Activated naive CD8-positive, alpha-beta T cell treated with anti-CD3 and anti-CD28 coated beads, Interleukin-2, amount 10 ng/mL, durations not matched to agents 7 days and 5 days (primary cell): ENCODE measurements at places on chromosomes 12 and 14.

- DNase-seq: no peak
Observed at GRCh38 chr12:77060136-77060882, 5.1 kb downstream of the E2F7 start.

- DNase-seq: no peak
Observed at GRCh38 chr12:25592725-25593495, 39.8 kb upstream of the LMNTD1 start.

DNA sequence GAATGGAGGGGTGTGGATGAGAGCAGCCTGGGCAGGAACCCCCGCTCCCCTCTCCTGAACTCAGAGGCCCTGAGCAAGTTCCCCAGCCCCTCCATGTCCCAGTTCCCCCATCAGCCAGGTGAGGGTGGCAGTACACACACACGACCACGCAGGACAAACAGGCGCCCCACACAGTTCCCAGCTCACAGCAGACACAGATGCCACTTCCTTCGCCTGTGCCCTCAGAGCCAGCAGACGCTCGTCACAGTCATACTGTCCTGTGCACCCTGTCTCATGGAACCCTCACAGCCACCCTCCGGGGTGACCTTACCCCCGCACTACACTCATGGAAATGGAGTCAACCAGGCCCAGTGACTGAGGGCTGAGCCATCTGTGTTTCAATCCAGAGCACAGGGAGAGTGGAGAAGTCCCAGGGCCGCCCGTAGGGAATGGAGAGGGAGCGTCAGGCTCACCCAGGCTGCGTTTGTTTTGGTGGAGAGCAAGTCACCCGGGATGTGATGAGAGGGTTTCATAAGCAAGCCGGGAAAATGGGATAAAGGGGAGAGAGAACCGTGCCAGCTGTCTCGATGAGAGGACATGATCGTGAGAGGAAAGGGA is 47.5 kb upstream of the DYNC1H1 start:
- DNase-seq: no peak

GRCh38 chr12:58363971-58364370 is 422.6 kb downstream of the ATP23 start:
- no peak for DNase-seq

DNA sequence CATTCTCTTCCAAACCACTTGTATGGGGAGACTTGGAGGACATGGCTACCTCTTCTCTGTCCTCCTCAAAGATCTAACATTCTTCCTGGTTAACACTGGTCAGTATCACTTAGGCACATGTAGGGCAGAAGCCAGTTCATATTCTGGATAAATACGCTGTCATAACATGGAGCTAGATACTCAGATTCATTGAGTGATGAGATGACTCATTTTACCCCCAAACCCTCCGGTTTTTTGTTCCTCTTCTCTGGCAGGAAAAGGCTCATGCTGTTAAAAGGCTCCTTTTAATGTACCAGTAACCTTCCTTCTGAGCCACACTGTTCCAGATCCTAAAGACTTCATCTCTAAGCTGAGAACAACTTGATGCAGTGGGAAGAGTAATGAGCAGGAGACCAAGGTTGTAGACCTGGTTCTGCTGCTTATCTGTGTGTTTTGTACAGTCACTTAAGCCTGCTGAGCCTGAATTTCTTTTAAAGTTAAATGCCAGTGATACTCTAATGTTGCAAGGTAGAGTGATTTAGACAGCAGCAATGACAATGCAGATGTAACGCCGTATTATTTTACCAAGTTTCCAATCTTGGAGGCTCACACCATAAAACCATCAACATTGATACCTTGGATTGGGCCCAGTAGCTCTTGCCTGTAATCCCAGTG is 57.3 kb upstream of the ELK3 start:
- no peak for DNase-seq

DNA sequence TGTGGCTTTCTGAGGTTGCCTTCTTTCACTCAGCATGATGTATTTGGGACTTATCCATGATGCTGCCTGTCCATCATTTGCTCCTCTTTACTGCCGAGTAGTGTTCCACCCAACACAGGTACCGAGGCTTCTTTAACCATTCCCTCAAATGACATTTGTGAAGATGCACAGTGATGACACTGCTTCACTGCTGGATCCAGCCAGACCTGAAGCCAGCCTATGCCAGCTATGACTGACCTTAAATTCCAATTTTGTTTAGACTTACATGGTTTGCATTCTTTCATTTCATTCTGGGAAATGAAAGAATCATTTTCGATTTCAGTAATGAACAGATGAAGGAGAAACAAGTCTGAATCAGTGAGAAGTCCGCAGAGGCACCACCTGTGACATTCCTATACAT is 271.0 kb downstream of the AACS start:
- DNase-seq: no peak
